ENCODE measurements at places on chromosomes 3 and 15.
A peak's percentile ranks its signal among the peaks of the same experiment; 100 is the strongest.

GRCh38 chr15:85455891-85456290 lies 75.5 kb downstream of the AKAP13 start:
- DNase-seq, result no peak

GRCh38 chr3:127445581-127446343 lies 144.8 kb downstream of the TPRA1 start:
- DNase-seq, result no peak

DNA sequence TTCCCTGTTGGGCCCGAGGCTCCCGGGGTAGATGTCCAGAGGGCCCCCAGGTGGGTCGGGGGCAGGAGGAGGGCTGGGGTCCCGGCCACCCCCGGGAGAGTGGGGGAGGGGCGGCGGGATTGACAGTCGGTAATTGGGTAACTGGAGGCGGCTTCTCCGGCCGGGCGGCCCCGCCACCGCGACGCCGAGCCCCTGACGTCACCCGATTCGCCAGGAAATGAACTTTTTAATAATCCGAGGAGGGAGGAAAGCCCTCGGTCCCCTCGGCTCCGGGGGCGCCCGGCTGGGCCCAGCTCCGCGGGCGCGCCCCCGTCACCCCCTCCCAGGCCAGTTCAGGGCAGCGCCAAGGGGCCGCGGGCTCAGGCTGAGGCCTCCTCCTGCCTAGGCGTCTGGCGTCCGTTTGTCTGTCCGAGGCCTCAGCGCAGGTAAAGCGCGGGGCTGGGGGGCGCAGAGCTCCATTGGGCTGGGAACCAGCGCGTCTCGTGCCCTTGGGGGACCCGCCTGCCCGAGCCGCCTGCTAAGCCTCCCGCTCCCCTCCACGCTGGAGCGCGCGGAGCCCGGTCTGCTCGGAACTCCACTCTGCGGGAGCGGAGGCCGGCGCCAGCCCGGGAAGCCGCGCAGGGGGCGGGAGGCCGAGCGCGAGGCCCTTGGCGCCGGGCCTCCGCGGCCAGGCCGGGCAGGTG lies 3.9 kb downstream of the GATA2 start:
- peak; percentile 79 for DNase-seq

DNA sequence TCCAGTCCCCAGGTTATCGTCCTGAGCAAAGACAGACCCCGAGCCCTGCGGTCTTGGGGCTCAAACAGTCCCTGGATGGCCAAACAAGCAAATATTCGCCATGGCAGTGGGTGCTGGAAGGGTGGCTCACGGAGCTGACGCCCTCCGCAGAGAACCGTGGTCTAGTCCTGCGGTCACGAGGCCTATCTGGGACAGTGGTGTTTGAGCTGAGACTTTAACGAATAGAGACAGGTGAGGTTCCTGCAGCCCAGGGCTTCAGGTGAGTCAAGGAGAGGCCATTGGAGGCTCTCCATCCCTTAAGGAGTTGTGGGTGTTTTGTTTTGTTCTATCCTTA lies 399 bp upstream of the SUCLG2 start:
- DNase-seq, result no peak

GRCh38 chr3:130383424-130383823 lies 38.0 kb downstream of the COL6A5 start:
- DNase-seq, result no peak

GRCh38 chr3:128459461-128459820 lies 7.2 kb downstream of the DNAJB8 start:
- DNase-seq, result no peak

Measured in HEK293T (cell line).